Activated naive CD4-positive, alpha-beta T cell treated with anti-CD3 and anti-CD28 coated beads, Interleukin-2, amount 10 ng/mL, durations not matched to agents 7 days and 5 days (primary cell): ENCODE measurements at places on chromosomes 12 and 14.

- no peak overlapping the region for H3K4me3 ChIP-seq
- H3K27me3 ChIP-seq, result peaks cover 30% of the 10 kb centered on the region
- peaks cover 2% of the 10 kb centered on the region for H3K4me1 ChIP-seq
- H3K27ac ChIP-seq, result no peak overlapping the region
Measured at GRCh38 chr12:94141004-94141764, 7.2 kb upstream of the PLXNC1 start.

DNA sequence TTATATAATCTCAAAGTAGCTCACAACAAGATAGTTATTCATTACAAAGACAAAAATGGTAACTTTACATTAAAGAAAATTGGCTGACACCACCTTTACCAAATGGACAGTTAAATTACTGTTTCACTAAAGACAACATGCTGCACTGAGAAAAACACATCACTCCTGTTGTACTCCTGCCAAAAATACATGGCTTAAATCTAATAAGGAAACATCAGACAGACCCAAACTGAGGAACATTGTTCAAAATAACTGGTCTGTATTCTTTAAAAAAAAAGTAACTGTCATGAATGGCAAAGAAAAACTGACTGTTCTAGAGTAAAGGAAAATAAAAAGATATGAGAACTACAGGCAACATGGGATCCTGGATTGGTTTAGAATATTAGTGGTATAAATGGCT lies 151.3 kb upstream of the DCN start:
- no peak for DNase-seq
- no peaks in the 10 kb centered on the region for H3K27me3 ChIP-seq
- no peak overlapping the region for H3K4me3 ChIP-seq
- H3K4me1 ChIP-seq, result no peaks in the 10 kb centered on the region

GRCh38 chr12:122884860-122885259 lies 11.1 kb downstream of the VPS37B start:
- peaks cover 83% of the 10 kb centered on the region for H3K4me1 ChIP-seq
- no peak overlapping the region for H3K27ac ChIP-seq
- peaks cover 27% of the 10 kb centered on the region for H3K36me3 ChIP-seq
- peaks cover 12% of the 10 kb centered on the region for H3K27me3 ChIP-seq
- DNase-seq, result no peak

GRCh38 chr12:9991876-9992275 lies 7.0 kb downstream of the CLEC1B start:
- DNase-seq, result no peak
- peaks cover 3% of the 10 kb centered on the region for H3K27me3 ChIP-seq
- no peak overlapping the region for H3K4me3 ChIP-seq
- no peak overlapping the region for H3K27ac ChIP-seq

DNA sequence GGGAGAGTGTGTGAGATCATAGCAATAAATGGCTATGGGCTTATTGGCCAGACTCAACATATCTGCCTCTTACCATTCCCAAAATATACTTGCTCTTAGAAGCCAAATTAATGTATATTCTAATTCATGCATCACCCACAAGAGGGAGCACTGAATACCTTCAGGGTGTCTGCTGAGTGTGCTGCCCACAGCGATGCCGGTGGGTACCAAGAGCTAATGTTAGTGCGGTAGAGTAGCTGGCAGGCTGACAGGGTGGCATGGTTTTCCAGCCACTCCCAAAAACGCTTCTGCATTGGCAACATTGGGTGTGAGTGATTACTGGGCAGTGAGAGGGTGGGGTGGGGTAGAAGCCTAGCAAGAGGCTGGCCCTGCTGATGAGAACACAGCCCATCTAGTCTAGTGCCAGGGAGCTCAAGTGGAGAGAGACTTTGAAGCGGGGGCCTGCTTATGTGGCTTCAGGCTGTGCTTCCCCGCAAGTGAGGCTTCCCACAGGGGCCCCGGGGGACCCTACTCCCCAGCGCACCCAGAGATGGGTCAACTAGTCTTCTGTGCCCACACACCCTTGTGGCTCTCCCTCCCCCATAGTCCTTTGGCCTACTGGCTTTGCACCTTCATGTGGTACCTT lies 9.2 kb upstream of the PLEKHD1 start:
- no peaks in the 10 kb centered on the region for H3K4me1 ChIP-seq
- no peak overlapping the region for H3K4me3 ChIP-seq
- H3K27ac ChIP-seq, result no peak overlapping the region
- H3K36me3 ChIP-seq, result no peaks in the 10 kb centered on the region
- peaks cover 22% of the 10 kb centered on the region for H3K27me3 ChIP-seq
